ENCODE measurements at places on chromosomes 4 and X.

GRCh38 chr4:177809791-177810190 is 367.6 kb upstream of the AGA start:
- DNase-seq: no peak

DNA sequence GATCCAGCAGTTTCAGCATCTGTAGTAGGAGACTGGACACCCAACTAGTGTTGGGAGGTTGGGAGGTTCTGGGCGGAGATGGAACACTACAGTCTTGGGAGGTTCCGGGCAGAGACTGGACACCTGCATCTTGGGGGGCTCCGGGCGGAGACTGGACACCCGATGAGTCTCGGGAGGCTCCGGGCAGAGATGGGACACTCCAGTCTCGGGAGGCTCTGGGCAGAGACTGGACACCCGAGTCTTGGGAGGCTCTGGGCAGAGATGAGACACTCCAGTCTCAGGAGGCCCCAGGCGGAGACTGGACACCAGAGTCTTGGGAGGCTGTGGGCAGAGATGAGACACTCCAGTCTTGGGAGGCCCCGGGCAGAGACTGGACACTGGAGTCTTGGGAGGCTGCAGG is 29.5 kb upstream of the LANCL3 start:
- DNase-seq: no peak

- no peak for DNase-seq
Observed at GRCh38 chrX:13414006-13414647, 94.3 kb upstream of the ATXN3L start.

GRCh38 chr4:101419336-101420135 is 72.2 kb upstream of the PPP3CA start:
- DNase-seq: no peak

DNA sequence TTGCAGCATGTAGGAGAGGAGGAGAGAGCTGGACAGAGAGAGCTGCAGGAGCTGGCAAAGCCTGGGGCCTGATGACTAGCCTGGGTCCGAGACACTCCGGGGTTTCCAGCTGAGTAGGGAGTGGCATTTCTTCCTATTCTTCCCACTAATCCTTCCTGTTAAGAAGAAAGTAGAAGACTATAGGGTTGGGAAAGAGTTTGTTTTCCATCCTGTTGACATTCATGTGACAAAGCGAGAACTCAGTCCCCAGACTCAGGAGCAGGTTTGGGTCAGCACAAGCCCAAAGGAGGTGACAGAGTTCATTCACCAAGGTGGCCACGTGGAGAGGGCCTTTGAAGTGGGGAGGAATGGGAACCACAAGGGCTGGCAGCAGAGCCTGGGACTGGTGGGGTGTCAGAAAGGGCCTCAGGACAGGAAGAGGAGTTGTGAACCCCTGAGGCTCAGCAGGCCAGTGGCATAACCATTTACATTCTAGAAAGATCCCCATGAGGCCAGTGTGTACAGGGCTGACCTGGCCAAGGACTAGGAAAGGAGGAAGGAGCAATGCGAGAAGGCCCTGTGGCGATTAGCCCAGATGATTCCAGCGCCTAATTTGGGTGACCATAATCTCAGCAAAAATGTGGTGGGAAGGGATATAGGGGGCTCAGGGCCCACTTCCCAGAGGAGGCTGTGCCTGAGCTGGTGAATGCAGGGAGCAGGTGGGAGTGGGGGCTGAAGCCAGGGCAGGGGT is 3.3 kb upstream of the HAUS3 start:
- DNase-seq: no peak

DNA sequence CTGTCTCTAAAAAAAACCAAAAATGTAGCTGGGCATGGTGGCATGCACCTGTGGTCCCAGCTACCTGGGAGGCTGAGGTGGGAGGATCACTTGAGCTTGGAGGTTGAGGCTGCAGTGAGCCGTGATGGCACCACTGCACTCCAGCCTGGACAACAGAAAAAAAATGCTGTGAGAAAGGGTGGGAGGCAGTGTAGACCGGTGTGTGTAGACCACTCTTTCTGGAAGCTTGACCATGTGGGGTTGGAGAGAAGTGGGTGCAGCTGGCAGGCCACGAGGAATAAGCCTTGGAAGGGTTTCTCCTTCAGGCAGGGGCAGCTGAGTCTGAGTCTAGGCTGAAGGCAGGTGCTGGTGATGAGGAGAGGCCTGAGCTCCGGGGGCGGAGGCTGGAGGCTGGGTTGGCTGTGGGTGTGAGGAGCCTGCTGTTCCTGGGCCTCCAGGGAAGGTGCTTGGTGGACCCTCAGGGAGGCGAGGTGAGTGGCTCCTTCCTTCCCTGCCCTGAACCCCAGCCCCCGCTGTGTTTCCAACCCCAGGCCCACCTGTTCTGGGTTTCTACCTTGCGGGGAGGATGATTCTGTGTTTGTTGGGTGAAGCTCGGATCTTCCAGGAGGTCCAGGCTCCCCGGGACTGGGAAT is 9.3 kb upstream of the TBC1D14 start:
- DNase-seq: no peak

DNA sequence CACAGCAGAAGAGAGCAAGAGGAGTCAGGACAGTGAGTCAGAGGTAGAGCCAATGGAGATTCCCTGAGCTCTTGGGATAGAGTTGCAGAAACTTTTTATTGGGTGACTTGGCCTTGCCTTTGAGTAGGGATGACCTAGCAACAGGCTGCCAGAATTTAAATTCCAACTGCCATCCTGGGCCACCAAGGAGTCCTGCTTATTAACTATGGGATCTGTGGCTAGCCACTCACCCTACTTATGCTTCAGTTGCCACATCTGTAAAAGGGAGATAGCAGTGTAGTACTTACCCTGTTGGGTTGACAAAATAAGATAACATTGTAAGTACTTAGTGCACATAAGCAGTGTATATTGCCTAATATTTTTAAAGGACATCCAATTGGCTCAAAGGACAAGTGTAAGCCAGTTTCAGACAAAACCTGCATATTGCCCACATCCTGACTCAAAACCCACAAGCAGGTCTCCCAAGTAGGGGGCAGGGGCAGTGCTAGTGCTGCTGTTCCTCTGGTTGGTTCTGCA is 43.5 kb upstream of the TMEM164 start:
- no peak for DNase-seq

- DNase-seq: no peak
Observed at GRCh38 chr4:115360431-115360830, 247.0 kb upstream of the NDST4 start.

- no peak for DNase-seq
Observed at GRCh38 chr4:181908168-181908567, 335.0 kb upstream of the TENM3 start.

DNA sequence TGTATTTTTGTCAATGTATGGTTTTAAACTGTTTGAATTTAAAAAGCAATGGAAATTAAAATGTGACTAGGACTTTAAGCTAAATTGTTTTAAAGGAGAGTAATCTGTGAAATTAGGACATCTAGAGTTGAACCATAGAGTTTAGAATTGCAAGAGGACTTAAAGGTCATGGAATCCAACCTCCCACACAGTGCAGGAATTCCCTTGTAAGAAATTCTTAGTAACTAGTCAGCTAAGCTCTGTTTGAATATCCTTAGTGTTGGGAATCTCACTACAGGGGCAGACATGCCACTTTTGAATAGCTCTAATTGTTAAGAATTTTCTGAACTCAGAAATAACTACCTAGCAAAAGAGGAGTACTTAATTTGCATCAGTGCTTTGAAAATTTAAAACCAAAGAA is 292.9 kb downstream of the IL1RAPL1 start:
- DNase-seq: no peak

DNA sequence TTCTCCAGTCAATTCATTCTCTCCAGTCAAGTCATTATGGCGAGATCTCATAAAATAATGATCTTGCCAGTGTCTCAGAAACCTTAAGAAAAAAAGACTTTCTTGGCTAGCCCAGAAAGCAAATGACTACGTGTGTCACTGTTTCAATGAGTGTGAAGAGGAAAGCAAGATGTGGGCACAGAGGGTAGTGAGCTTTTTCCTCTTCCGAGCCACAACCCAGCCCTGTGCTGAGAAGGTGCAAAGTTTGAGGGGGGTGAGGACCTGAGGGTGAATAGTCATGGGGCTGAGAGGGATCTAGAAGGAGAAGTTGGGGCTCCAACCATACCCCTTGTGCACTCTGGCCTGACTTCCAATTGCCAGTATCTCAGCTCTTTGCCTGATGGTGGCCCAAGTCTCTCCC is 85.6 kb upstream of the EGFL6 start:
- no peak for DNase-seq

GRCh38 chr4:38672397-38673129 is 8.6 kb downstream of the KLF3 start:
- DNase-seq: no peak

- no peak for DNase-seq
Observed at GRCh38 chrX:139691843-139692505, 16.0 kb downstream of the MCF2 start.

DNA sequence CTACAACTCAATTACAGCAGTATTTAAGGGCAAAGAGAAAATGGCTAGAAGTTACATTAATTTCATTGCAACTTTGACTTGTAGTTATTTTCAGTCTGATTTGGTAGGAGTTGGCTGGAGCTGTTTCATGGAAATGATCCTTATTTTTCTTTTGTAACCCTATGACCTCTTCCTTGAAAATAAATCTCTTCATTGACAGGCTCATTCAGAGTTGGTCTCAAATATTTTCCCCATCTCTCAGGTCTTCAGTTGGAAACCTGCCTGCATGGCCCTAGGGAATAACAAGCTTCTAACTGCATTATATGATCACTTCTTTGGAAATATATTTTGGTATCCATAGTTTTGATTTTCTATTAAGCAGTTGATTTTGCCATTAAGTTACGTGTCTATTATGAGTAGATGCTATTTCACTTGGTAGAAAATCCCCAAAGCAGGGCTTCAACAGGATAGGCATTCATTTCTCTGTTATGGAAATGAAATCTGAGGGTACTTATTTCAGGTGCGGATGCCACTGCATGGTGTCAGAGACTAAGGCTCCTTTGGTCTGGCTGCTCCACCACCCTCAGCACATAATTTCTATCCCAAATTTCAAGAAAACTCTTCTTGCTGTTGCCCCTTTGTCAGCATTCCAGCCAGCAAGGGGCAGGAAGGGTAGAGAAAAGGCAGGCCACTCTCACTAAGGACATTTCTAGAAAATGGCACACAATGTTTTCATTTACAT is 502.5 kb downstream of the SPRY1 start:
- no peak for DNase-seq

DNA sequence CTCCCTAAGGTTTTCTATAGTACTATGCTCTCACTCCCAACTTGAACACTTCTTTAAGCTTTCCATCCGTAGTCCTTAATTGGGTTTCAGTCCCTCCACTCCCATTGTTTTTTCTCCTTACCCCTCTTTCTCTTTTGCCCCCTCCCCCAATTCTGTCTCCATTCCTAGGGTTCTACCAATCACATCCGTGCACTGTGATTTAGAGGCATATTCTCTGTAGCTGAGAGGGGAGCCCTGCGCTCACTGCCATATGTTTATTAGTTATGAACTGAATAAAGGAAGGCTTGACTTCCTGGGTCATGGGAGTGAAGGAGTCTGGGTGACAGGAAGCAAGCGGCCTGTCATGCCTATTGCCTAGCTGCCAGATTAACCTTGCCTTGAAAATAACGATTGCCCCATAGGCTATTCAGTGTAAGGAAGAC is 471 bp downstream of the MCTS1 start:
- no peak for DNase-seq

DNA sequence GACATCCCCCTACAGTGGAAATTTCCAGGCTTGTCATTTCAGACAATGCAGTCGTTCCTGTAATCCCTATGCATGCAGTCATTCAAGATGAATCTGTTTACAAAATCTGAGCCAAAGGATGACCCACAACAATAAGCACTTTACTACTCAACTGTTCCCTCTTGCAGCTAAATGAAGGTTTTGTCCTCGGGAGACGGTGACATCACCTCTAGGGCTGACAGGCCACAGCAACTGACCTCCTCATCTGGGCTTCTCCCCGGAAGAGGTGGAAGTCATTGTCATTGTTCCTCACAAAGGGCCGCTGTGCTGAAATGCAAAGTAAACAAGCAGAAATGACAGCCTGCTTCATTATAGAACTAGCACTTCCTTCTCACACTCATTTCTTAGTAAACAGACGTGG is 29.2 kb downstream of the CLRN2 start:
- no peak for DNase-seq

- no peak for DNase-seq
Observed at GRCh38 chr4:36088542-36088941, 155.8 kb downstream of the ARAP2 start.

- no peak for DNase-seq
Observed at GRCh38 chr4:25908491-25908901, 5.5 kb upstream of the SMIM20 start.

GRCh38 chrX:17464194-17464593 is 89.2 kb downstream of the NHS start:
- DNase-seq: no peak

DNA sequence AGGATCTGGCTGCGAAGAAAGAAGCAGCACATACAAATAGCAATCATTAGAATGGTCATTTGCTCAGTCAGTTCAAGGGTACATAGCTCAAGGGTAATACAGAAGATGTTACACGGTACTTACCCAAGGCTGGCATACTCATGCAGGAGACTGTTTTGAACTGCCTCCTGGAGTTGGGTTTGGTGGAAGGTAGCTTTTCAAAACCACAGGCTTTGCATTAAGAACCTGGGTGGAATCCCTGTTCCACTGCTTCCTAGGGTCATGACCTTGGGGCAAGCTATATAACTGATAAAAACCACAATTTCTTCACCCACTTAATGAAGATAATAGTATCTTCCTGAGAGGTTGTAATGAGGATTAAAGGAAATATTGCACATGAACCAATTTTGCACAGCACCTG is 36.5 kb downstream of the TBC1D9 start:
- no peak for DNase-seq

DNA sequence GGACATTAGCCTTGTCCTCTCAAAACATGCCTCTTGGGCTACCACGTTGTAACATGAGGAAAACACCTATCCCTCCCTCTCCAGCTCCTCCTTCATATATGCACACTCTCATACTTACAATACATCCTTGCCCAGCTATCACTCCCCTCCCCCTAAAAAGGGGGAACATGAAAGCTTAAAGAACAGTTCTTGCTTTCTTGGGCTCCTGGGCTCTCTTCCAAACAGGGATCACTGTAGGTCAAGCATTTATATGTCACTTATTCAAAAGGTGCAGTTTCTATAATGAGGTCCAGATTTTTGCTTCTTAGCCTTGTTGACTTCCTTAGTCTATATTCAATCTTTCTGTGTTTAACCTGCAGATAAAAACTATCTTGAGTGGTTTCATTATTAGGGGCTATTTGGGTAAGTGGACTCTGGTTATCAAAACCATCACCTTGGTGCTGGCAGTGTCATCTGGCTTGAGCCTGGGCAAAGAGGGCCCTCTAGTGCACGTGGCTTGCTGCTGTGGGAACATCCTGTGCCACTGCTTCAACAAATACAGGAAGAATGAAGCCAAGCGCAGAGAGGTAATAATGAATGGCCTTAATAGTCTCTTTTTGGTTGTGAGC is 119.4 kb downstream of the AKAP4 start:
- no peak for DNase-seq
